Thoracic aorta (tissue), 2 donors: ENCODE measurements at places on chromosomes 11 and 22.

GRCh38 chr11:41119484-41119883, 340.0 kb downstream of the LRRC4C start:
- no peak for DNase-seq

- DNase-seq: no peak
Observed at GRCh38 chr11:121800731-121801393, 315.2 kb downstream of the BLID start.

GRCh38 chr11:42171046-42171445, 711.6 kb upstream of the LRRC4C start:
- no peak for DNase-seq

DNA sequence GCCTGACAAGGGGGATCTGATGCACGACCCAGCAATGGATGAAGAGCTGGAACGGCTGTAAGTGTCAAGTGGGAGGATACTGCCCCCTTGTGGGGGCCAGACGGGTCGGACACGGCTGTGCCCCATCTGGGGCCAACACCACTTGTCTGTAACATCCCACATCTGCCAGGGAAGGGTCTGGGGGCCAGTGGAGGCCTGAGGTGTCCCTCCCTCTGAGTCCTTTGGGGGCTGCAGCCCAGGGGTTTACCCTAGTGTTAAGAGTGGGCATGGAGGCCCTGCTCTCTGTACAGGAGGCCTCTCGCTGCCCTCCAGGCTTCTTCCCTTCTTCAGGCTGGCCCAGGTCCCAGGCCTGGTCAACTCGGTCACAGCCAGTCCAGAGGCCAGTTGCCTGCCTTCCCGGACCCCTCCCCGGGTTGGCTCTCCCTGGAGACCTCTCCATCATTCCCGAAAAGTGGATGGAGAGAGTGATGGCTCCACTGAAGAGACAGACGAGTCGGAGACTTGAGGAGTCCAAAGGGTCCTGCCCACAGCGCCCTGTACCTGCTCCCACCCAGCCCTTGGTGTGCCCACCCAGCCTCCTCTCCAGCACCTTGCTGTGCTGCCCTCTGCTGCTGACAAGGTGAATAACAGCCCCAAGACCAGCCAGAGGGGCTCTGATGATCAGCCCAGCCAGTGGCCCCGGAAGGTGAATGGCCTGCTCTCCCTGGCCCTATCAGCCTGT, 15.4 kb downstream of the ARFGAP2 start:
- no peak for DNase-seq

DNA sequence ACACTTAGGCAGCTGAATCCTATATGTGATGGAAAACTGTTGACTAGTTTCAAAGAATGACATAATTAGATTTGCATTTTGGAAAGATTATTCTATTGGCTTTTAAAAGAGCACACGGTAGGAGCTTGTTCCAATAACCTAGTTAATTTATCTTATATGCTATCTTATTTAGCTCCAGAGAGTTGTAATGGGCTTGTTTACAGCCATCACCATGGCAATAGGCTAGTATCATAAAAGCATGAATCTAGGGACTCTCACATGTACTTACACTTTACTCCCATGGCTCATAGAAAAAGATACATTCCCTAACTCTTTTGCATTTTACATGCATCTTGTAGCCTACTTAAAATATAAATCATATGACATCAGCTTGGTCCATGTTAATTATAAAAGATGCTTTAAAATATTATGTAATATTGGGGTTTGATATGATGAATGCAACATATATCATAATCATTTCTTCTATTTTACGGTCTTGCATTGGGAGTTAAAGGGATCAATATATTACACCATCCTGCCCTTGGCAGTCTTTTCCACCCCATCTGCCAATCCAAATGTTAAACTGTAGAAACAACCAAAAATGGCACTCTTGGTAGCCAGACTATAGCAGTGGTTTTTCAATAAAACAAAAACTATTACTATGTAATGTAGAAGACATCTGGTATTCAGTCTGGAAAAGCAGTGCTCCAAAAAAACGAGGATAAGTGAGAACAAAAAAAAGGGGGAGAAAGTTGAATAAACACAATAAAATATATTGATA, 2254.0 kb downstream of the LRRC4C start:
- no peak for DNase-seq

DNA sequence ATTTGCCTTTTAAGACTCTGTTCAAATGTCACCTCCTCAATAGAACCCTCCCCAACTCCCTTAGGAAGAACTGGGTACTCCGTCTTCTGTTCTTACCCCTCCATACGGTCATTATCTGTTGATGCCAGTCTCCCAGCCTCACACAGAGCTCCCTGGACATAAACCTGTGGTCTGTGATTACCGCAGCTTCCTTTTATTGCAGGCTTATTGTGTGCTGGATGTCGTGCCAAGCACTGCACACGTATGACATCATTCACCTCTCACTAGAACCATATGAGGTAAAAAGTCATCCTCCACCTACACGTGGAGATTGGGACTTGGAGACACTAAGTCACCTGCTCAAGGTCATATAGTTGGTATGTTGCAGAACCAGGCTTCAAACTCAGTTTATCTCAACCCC, 15.3 kb downstream of the PTPN5 start:
- no peak for DNase-seq
